COLO829 (cell line): ENCODE measurements at places on chromosomes 12 and 14.

GRCh38 chr12:4140581-4141301 is 132.8 kb upstream of the CCND2 start:
- no peak for DNase-seq

GRCh38 chr14:71803539-71804260 is 128.5 kb upstream of the RGS6 start:
- DNase-seq, result peak; percentile 70

DNA sequence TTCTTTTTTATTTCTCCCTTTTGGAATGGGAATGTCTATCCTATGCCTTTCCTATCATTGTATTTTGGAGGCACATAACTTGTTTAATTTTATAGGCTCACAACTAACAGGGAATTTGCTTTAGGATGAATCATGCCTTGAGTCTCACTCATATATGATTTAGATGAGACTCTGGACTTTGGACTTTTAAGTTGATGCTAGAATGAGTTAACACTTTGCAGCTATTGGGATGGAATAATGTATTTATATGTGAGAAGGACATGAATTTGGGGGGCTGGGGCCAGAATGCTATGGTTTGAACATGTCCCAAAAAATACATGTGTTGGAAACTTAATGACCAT is 365.3 kb downstream of the ZFP36L1 start:
- DNase-seq, result no peak

GRCh38 chr12:16062611-16063010 is 151.5 kb downstream of the DERA start:
- no peak for DNase-seq

DNA sequence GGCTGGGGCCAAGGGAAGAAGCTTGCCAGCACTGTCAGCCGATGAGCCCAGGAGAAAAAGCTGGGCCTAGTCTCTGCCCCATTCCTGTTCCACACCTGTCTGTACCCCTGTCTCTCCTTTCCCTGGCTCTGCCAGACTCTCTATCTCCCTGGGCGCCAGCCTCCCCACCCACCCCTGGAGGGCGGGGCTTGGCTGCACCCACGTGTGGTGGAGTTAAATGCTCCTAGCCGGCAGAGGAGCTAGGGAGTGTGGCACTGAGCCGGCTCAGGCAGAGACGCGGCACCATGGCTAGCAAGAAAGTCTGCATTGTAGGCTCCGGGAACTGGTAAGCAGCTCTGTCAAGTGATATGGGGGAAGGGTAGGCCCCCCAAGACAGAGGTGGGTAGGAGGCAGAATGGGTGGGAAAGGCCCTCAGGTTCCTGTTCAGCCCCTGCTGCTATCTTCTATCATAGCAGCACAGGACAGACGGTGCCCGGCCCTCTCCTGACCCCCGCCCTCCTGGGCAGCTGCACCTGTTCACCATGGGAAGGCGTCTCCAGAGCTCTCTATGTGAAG is at the start of gene GPD1:
Gene GPD1 (plus strand): TSS at position 242 of the 555 bp plus-strand sequence. CDS start 43 bp downstream, at position 285.
- DNase-seq, result peak; percentile 60

DNA sequence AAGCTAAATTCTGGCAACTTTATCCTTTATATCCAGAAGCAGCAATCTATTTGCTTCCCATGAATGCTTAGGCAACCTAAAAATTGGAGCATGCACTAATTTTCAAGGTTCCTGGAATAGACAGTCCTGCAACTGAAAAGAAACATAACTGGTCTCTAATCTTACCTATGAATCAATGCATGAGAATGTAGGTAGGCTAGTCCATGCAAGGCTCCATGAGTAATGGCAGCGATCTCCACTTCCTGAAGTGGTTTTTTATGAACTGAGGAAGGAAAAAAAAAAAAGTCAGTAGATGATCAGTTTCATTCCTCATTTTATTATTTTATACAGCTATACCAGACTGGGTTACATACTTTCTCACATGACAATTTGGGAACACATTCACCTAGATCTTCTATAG is 102.0 kb downstream of the PEBP1 start:
- no peak for DNase-seq
